ENCODE measurements at places on chromosomes 11 and 22.
A peak's percentile ranks its signal among the peaks of the same experiment; 100 is the strongest.

DNA sequence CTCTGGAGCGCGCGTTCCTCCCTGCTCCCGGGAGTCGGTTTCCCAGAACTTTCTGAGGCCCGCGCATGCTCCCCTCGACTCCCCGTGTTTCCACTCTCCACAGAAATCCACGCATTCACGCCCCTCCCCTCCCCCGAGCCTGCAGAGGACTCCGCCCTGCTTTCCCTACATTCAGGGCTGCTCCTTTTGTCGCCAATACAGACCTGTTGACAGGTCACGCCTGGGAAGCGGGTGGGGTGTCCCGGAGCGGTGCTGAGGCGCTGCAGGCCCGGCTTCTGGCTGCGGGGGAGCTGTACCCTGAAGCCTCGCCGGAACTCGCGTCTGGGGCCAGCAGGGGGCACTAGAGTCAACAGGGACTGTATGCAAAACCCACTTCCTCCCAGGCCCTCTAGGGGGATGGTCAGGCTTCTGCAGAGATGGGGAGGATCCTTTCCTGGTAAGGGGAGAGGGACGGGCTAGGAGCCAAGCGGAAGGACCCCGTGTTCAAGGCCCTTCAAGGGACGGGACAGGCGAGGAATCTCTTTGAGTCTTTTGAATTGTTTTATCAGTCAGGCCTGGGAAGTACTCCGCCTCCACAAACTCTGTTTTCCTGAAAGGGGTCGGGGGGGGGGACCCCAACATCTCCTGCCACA lies at the start of gene PRAME:
TSS of gene PRAME (minus strand) at position 294 of the 632 bp plus-strand sequence. CDS start 2,433 bp downstream, outside the sequence.
- DNase-seq: peak; percentile 55

DNA sequence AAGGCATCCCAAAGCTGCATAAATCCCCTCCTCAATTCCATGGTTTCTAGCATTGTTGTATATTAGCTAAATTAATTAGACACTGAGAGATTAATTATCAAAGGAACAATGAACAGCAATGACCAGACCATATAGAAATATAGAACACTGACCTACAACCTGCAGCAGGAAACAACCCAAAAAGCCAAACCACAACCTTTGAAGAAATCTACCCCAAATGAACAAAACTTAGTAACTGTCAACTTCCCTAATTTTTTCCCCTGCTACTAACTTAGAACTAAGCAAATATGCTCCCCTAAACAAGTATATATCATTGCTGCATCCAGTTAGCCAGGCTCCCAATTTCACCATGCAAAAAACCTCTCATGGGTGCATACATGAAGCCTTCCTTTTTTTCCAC lies 268.0 kb upstream of the ANO3 start:
- no peak for DNase-seq

- no peak for DNase-seq
Observed at GRCh38 chr11:18392434-18393321, 1.7 kb upstream of the LDHA start.

- no peak for DNase-seq
Observed at GRCh38 chr11:9756461-9756860, 92.6 kb downstream of the SWAP70 start.

GRCh38 chr11:73655686-73656085 lies 9.3 kb downstream of the PLEKHB1 start:
- DNase-seq: no peak

DNA sequence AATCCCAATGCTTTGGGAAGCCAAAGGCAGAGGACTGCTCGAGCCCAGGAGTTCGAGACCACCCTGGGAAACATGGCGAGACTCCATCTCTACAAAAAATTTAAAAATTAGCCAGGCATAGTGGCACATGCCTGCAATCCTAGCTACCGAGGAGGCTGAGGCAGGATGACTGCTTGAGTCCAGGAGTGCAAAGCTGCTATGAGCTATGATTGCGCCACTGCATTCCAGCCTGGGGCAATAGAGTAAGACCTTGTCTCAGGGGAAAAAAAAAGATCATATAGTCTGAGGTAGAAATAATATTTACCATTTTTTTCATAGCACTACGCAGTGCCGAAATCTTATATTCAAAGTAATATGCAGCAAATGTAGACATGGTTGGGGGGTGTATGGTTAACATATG lies 47.8 kb downstream of the MRTFA start:
- DNase-seq: peak; percentile 92

DNA sequence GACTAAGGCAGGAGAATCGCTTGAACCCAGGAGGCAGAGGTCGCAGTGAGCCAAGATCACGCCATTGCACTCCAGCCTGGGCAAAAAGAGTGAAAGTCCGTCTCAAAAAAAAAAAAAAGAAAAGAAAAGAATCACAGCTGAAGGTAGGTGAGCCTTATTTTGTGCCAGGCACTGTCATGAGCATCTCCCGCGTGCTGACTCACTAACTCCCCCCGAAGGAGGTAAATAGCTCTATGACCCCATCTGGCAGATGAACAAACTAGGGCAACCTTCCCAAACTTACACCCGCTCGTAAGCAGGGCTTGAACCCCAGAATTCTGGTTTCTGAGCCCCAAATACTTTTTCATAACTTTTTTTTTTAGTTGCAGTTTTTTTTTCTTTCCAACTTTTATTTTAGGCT lies 60.3 kb downstream of the ANO1 start:
- no peak for DNase-seq

GRCh38 chr22:25875461-25875860 lies 133.5 kb downstream of the MYO18B start:
- no peak for DNase-seq

GRCh38 chr11:95045812-95046211 lies 3.4 kb upstream of the KDM4F start:
- DNase-seq: no peak

GRCh38 chr11:124917115-124917637 lies 1.9 kb upstream of the HEPN1 start:
- DNase-seq: peak; percentile 75

- DNase-seq: no peak
Observed at GRCh38 chr11:59426361-59427067, at the start of gene OR5A2. Gene OR5A2 (minus strand): TSS chr11:59426413. CDS start chr11:59422953, 3,460 bp downstream.

DNA sequence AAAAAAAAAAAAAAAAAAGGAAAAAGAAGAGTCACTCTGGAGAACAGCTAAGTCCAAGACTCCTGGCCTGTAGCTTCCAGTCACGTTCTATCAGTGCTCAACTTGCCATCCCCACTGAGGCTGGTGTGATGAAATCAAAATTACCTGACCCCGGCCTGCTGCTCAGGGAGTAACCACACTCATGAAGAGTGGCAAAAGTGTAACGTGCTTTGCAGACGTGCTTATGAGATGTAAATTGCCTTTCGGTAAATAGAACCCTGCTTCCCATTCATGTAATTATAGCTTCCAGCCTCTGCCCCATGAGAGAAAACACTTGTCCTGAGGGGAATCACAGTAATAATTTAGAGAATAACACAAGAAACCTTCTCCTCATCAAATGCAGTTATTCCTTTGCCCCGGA lies 28.2 kb upstream of the CHKA start:
- no peak for DNase-seq

GRCh38 chr11:13701506-13701905 lies 33.0 kb downstream of the FAR1 start:
- DNase-seq: no peak

GRCh38 chr11:108494182-108494581 lies 4.0 kb downstream of the POGLUT3 start:
- DNase-seq: no peak

GRCh38 chr11:45920531-45921477 lies 1.7 kb upstream of the LARGE2 start:
- no peak for DNase-seq

GRCh38 chr11:693887-694562 lies 997 bp downstream of the DEAF1 start:
- no peak for DNase-seq

DNA sequence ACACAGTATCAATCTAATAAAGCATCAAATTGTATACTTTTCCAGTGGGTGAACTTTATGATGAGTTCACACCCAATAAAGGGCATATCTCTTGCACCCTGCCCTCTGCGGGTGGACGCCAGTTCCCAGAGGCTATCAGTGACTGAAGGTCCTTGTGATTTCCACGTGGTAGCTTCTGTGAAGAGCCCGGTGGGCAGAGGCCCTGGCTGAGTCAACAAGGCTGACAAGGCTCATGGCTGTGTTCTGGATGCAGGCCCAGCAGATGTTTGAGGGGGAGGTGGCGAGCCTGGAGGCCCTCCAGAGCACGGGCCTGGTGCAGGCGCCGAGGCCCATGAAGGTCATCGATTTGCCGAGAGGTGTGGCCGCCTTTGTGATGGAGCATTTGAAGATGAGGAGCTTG lies 71.4 kb downstream of the PIWIL3 start:
- DNase-seq: no peak

DNA sequence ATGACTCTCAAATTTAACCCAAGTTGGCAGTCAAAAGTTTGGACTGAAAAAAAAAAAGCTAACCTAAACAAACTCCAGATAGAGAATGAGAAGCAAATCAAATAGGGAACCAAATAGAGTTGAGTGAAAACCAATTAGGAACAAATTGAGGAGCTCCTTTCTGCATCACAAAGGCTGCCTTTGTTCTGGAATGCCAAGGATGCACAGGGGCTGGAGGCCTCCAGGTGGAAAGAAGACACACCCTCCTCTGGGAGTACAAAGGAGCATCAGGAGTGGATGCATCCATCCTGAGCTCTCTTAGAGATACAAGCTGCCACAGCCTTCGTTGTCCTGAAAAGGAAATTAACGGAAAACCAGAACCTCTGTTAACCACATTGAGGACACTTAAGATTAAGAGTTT lies 73.3 kb downstream of the MRGPRX1 start:
- no peak for DNase-seq

DNA sequence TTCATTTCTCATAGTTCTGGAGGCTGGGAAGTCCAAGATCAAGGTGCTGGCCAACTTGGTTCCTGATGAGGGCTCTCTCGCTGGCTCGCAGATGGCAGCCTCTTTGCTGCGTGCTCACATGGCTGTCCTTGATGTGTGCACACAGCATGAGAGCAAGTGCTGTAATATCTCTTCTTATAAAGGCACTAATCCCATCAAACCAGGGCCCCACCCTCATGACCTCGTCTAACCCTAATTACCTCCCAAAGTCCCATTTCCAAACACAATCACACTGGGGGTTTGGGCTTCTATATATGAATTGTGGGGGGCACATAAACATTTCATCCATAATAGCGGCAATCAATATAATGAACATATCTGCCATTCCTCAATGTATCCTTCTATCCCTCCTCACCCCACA lies 1062.1 kb downstream of the BRD1 start:
- DNase-seq: no peak

- DNase-seq: peak; percentile 10
Observed at GRCh38 chr11:44680982-44681597, 45.7 kb upstream of the TSPAN18 start.

GRCh38 chr11:123584737-123585136 lies 69.7 kb downstream of the SCN3B start:
- DNase-seq: no peak

GRCh38 chr11:120316880-120317688 lies 8.0 kb upstream of the TLCD5 start:
- no peak for DNase-seq

DNA sequence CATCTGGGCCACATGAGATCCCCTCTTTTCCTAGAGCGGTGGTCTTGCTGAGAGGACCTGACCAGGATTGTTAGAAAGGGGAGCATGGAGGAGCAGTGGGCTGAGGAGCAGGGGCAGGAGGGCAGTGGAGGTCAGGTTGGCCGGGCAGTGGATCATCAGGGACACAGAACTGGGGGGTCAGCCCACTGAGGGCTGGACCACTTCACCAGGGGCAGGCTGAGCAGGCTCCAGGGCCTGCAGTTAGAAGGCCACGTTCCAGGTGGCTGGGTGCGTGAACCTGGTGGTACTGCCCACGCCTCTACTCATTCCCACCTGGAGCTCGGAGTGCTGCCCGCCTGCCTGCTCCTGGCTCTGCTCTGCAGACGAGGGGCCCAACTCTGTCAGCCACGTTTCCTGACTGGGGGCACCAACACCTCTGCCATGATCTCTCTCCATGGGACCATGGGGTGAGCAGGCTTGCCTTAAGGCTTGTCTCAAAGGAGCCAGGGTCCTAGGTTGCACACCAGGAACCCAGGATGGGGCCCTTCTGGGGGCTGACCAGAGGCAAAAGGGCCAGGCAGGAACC lies 9.7 kb downstream of the MRGPRF start:
- no peak for DNase-seq

GRCh38 chr11:17012179-17012578 lies 2.0 kb downstream of the PLEKHA7 start:
- DNase-seq: no peak

- DNase-seq: no peak
Observed at GRCh38 chr11:47305734-47306483, 36.0 kb downstream of the MADD start.

GRCh38 chr11:100949443-100949842 lies 180.2 kb downstream of the PGR start:
- no peak for DNase-seq

DNA sequence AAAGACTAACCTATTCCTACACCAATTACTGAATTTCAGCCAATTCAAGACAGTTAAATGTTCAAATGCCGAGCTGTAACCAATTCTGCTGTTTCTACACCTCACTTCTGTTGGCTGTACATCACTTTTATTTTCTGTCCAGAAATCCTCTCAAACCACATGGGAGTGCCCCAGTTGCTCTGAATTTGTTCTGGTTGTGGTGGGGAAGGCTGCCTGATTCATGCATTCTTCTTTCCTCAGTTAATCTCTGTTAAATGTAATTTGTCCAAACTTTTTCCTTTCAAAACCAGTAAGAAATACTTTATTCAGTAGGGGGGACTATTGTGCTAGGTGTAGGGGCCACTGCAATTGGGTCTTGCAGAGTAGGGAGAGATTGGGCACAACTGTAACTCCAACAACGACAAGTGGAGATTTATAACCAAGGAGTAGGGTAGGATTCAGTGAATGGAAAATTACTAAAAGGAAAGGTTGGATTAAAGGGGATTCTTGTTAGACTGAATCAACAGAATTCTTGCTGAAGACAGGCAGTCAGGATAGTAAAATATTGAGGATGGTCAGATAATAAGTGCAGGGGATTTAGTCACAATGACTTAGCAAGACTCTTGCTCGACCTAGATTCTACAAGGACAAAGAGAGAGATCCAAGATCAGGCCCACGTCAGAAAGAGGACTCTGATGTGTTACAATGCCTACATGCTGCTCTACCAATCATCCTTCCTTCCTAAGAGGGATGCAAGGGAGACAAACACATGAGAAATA lies 593.5 kb upstream of the FAT3 start:
- no peak for DNase-seq

DNA sequence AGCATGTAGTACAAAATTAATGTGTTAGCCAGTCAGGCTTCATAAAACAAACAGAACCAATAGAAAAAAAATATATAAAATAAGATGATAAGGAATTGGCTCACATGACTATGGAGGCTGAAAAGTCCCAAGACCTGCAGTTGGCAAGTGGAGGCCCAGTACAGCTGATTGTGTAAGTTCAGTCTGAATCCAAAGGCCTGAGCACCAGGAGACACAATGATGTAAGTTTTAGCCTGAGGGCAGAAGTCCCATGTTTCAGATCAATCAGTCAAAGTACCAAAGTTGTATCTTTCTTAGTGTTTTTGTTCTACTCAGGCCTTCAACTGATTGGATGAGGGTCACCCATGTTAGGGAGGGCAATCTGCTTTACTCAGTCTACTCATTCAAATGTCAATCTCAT lies 14.3 kb upstream of the OR10D3 start:
- no peak for DNase-seq

DNA sequence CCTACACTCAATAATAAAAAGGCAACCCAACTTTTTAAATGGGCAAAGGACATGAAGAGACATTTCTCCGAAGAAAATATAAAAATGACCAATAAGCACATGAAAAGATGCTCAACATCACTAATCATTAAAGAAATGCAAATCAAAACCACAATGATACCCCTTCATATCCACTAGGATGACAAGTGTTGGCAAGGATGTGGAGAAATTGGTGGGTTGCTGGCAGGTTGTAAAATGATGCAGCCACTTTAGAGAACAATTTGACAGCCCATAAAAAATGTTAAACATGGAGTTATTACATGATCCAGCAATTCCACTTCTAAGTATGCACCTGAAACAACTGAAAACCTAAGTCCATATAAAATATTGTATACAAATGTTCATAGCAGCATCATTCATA lies 73.2 kb upstream of the LMO2 start:
- no peak for DNase-seq
